Caco-2 (cell line): ENCODE measurements at places on chromosomes 2 and 18.

DNA sequence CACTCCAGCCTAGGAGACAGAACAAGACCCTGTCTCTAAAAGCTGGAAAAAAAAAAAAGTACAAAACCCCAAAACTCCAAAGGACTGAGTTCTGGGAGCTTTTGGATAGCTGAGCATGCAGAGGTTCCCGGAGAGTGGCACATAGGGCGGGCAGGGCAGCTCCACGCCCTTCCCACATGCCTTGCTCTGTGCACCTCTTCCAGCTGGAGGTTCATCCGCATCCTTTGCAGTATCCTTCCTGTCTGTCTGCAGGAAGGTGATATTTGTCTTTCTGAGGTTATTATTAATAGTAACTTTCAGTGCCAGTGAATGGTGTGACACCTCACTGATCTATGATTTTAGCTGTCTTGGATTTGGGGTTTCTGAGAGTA, 70.2 kb downstream of the INPP4A start:
- DNase-seq: no peak

DNA sequence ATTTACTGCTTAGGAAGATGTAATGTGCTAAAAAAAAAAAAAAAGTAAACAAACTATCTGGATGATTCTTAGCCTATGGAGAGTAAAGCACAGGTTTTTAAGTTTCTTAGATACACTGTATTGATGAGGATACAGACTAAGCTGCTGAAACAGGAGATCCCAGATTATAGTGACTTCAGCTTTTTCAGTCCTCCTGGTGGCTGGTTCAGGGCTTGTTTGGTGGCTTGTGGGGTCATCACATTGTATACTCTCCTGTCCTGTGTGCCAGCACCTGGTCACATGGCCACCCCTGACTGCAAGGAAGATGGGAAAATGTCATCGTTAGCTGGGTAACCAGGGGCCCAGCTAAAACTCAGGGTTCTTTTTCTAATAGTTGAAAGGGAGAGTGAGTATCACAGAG, 31.4 kb downstream of the RAB31 start:
- DNase-seq: no peak

- DNase-seq: no peak
Measured at GRCh38 chr2:214077727-214078126, 333.1 kb upstream of the VWC2L start.

- DNase-seq: no peak
Measured at GRCh38 chr18:6837904-6838303, 108.4 kb downstream of the ARHGAP28 start.

DNA sequence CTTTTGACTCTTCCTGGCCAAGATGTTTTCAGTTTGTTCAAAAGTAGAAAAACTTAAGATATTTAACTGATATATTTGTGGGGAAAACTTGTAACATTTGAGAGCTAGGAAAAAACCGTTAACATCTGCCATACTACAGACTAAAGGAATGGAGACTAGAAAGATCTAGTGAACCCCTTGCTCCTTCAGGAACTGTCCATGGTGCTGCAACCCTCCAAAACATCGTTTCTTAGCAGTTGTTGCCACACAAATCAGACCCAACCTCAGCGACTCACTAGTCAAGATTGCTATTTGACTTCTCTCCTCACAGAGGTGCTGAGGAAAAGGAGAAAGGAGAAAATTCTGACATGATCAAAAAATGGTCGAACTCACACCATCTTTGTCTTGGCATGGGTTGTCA, 393.8 kb upstream of the LYPD1 start:
- DNase-seq: peak; percentile 53

DNA sequence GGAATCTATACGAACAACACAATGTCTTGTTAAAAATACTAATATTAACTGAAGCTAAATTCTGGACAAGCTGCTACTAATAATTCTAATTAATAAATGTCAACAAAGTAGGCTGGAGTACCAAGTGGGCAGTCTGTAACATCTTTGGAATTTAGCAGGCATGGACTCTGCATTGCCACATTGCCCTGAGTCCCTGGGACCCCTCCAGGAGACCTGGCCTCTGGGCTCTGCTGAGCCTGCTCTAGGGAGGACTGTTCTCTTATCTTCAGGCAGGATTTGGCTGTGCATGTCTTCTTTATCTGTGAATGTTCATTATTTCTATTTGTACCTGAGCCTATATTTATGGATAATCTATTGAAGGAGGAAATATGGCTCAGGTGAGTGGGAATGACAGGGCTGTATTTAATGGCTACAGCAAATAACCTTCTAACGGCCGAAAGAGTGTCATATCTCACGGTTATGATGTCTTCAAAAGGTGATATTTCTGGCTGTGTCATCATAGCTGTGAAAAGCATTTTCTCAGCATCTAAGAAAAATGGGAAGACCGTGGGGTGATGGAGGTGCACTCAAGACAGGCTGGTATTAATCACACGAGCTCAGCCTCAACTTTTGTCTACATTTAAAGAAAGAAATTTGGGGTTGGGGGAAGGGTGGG, 28.6 kb upstream of the SETBP1 start:
- DNase-seq: no peak

- no peak for DNase-seq
Measured at GRCh38 chr2:15141211-15141610, 419.9 kb downstream of the NBAS start.

- no peak for DNase-seq
Measured at GRCh38 chr2:197383825-197384224, 51.0 kb downstream of the SF3B1 start.

DNA sequence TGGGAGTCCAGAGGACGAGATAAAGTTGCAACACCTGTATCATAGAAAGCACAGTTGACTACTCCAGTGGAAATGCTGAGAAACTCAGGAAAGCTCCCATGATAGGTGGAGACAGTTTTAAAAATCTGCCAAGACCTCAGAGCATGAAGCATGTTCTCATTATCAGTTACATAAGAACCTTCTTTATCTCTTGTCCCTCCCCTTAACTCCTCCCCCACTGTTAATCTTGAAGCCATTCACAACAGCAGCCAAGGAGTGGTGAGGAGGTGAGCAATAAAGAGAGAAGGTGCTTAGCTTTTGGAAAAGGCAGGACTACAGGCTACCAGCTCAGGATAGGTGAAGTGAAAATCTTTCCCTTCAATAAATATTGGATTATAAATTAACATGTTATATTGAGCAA, 657.9 kb downstream of the NYAP2 start:
- DNase-seq: no peak

DNA sequence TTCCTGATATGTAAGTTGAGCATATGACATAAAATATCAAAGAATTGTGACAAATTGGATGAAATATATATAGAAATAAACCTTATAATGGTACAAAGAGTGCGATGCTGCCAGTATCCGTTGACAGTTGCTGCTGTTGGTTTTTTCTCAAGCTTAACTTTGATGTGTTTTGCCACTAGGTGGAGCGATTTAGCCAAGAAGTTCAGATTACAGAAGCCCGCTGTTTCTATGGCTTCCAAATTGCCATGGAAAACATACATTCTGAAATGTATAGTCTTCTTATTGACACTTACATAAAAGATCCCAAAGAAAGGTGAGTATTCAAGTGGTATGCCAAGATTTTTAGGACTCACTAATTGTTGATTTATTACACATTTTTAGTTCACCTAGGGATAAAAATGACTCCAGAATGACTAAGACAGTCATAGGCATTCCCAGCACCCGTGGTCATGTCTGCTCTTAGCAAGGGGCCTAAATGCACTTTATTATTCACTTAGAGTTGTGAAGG, 2.1 kb downstream of the RRM2 start:
- peak; percentile 78 for DNase-seq

- no peak for DNase-seq
Measured at GRCh38 chr2:71607151-71607889, 154.0 kb downstream of the DYSF start.

DNA sequence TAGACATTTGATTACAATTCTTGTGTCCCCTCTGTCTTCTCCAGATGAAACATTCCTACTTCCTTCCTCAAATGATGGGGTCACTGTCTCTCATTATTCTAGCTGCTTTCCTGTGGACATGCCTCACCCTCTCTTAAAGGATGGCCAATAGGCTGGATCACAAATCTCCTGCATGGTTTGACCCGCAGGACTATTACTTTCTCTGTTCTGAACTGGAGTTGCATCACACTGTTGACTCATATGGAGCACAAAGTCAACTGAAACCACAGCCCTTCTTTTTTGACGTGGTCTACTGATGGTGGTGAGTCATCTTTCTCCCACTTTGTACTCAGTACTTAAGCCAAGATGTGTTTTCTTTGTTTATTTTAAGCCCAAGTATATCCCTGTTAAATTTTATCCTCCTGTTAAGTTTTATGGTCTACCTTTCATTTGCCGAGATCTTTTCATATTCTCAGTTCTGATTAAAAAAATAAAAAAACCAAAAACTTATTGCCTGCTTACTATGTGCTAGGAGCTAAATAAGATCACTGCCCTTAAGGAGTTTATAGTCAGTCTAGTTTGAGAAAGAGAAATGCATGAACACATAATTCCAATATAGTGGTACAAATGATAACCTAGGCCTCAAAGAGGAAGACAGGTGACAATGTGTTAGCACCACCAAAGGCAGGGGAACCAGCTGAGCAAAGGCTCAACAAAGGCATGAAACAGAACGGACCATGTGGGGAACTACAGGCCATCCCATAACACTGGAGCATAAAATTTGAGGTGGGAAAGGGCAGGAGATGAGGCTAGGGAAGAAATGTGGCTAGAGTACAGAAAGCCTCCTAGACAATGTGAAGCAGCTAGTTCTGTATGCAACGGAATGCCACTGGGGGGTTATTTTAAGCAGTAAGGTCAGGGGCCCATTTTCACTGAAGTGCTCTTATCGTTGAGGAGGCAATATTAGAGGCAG, 67.6 kb upstream of the ZFP36L2 start:
- DNase-seq: peak; percentile 53

DNA sequence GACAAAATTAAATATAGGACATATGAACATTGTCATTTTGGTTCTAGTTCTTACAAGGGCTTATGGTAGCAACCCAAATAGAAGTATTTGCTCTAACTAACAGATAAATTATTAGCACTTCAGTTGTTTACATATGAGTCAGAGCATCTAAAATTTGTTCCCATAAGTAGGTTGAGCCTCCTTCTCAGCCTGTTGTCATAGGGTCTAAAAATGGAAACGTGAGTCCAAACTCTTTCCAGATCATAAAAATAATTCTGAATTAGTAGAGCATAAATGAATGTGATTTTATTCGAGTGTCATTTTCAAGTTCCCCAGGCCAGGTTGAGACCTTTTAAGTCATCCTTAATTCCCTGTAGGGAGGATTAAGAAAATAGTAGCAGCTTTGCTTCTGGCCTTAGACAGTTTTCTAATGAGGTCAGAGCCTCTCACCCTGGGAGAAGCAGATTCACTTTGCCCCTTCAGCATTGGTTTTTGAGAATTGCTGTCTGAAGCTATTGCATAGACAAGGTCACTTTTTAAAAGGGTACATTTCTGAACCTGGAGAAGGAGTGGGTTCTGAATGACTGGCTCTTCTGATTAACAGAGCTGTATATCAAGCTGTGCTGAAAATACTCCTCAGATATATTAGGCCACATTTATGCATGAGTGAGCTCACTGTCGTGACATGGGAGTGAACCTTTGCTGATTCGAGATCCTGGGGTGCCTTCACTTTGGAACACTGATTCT, 164.3 kb downstream of the NEDD4L start:
- DNase-seq: no peak

- DNase-seq: no peak
Measured at GRCh38 chr2:126664234-126664633, 8.3 kb downstream of the GYPC start.

DNA sequence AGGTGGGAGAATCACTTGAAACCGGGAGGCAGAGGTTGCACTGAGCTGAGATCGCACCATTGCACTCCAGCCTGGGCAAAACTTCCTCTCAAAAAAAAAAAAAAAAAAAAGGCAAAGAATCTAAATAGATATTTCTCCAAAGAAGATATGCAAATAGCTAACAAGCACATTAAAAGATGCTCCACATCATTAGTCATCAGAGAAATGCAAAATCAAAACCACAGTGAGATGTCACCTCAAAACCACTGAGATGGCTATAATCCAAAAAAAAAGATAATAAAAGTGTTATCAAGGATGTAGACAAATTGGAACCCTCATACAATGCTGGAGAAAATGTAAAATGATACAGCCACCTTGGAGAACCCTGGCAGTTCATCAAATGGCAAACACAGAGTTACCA, 8.4 kb downstream of the ST8SIA5 start:
- no peak for DNase-seq

DNA sequence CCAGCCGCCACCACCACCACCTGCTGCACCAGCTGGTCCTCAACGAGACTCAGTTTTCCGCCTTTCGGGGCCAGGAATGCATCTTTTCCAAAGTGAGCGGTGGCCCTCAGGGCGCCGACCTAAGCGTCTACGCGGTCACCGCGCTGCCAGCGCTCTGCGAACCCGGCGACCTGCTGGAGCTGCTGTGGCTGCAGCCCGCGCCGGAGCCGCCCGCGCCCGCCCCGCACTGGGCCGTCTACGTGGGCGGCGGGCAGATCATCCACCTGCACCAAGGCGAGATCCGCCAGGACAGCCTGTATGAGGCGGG, 1.6 kb downstream of the LRATD1 start:
- no peak for DNase-seq

DNA sequence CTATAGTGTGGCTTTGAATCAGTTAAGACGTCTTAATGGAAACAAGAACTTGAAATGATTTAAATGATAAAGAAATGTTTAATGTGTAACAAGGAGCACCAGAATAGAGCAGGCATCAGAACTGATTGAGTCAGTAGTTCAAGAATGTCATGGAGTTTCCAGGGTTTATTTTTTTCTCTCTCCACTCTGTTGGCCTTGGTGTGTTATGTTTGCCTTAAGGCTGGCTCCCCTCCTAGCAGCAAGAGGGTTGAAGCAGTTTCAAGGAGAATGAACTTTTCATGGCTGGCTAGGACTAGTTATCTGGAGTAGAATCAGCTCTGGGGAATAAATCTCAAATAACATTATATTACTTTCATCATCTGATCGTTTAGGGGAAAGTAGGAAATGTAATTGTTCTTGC, 13.4 kb upstream of the GLS start:
- DNase-seq: no peak

- no peak for DNase-seq
Measured at GRCh38 chr2:72276876-72277275, 129.2 kb upstream of the CYP26B1 start.

DNA sequence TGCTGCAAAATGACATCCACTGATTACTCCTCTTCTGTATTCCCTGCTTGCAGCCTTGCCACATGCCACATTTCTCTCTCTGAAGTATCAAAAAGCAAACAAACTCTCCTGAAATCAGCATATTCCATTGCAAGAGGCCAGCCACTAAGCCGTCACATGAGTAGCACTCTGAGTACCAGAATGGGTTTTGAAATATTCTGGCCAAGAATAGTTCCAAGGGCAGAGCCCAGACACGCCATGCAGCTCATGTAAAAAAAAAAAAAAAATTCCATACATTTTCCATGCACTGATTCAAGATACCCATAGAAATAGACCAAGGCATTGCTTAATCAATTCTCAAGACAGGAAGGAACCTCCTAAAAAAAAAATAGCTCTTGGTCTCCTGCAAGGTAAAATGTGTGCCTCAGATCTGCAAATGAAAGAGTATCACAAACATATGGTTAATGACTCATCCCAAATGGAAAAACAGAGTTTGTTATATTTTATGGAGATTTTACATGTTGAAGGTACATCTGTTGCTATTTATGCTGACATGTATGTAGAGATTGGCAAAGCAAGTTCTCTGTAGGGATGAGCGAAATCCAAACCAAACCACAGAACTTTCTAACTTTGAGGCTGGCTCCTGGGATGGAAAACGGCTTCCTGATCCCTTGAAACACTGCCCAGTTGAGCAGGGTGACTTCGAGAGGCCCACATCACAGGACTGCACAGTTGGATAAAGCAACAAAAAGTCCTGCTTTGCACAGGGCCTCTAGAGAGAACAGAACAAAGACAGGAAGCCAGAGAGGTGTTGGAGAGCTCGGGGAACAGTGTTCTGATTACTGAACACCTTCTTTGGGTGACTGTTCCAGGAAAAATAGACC, 346.2 kb downstream of the ZNF521 start:
- peak; percentile 4 for DNase-seq

- no peak for DNase-seq
Measured at GRCh38 chr2:40279001-40279400, 172.9 kb downstream of the SLC8A1 start.
